ENCODE measurements at places on chromosomes 11 and 22. TPM values are rescaled to one million over a fixed set of nuclear protein-coding genes. Genes with fewer than 3 reads are reported as not detected.
A peak's percentile ranks its signal among the peaks of the same experiment; 100 is the strongest.

Gene GLB1L2
- 1.4 TPM for total RNA-seq

Gene ABCG4
- total RNA-seq, result not detected

Gene OR52I1
- not detected for total RNA-seq

Gene TEX12
- total RNA-seq, result 0.70 TPM

Gene PEX26
- 39.8 TPM for total RNA-seq

DNA sequence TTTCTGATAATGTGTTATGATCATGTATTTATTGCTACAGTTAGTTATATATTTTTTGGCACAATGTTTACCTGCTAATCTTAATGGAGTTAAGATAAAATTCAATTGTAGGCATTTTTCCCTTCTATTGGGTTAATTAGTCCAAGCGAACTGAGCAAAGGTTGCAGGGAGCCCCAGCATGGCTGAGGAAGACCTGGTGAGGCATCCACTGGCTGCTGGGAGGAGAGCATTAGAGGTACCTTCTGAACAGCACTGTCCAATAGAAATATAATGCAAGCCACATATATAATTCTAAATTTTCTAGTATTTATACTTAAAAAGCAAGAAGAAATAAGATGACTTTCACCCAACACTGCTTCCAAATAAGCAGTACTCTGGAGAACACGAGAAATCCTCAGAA is 689 bp upstream of the TMEM126A start:
- no peak for DNase-seq
- peak overlapping the region; percentile 66 for H3K27ac ChIP-seq
- peak overlapping the region; percentile 70 for H3K4me3 ChIP-seq
- H3K36me3 ChIP-seq, result peaks cover 4% of the 10 kb centered on the region
- peaks cover 15% of the 10 kb centered on the region for H3K4me1 ChIP-seq

- H3K27me3 ChIP-seq, result no peaks in the 10 kb centered on the region
- no peak overlapping the region for H3K27ac ChIP-seq
- no peak overlapping the region for H3K4me3 ChIP-seq
- no peaks in the 10 kb centered on the region for H3K36me3 ChIP-seq
These were observed 19.4 kb upstream of the APLP2 start for GRCh38 chr11:130050257-130050656.

GRCh38 chr11:126317756-126318573 is 14.1 kb downstream of the DCPS start:
- peaks cover 25% of the 10 kb centered on the region for H3K4me1 ChIP-seq
- peak overlapping the region; percentile 57 for H3K27ac ChIP-seq
- no peak for DNase-seq
- H3K27me3 ChIP-seq, result no peaks in the 10 kb centered on the region
- H3K4me3 ChIP-seq, result peak overlapping the region; percentile 11

DNA sequence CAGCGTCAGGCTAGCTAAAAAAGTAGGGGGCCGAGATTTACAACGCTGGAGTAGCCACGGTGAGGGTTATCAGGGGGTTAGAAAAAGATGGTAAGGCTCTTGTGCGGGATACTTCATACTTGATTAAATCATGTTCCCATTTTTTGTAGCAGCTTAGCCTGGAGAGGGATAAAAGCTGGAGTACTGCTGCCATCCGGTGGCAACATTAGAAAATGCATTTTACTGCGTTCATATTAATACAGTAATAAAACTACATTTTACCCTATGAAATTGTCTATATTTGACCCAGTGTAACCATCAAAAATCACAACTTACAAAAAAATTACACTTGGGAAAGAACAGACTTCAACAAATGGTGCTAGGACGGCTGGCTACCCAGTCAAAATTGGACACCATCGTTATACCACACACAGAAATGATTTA is 17.3 kb downstream of the RPUSD4 start:
- no peak overlapping the region for H3K4me3 ChIP-seq
- H3K4me1 ChIP-seq, result no peaks in the 10 kb centered on the region
- peaks cover 53% of the 10 kb centered on the region for H3K36me3 ChIP-seq
- DNase-seq, result peak; percentile 25
- no peak overlapping the region for H3K27ac ChIP-seq

DNA sequence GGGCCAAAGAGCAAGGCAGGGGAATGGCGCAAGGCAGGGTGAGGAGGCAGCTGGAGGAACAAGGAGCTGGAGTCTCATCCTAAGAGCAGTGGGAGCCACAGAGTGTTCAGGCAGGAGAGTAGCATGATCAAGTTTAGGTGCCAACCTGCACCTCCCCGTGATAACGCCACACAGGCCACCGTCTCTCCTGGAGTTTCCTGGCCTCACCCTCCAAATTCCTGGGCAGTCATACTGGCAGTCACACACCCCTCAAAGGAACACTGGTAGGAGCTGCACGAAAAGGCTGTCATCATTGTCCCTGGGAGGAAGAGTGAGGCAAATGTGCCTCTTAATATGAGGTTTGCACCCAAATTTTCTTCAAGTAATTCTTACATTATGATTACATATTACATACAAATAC is 36.3 kb upstream of the RTL6 start:
- no peaks in the 10 kb centered on the region for H3K36me3 ChIP-seq
- H3K4me3 ChIP-seq, result no peak overlapping the region
- DNase-seq, result no peak
- H3K27me3 ChIP-seq, result no peaks in the 10 kb centered on the region
- H3K4me1 ChIP-seq, result no peaks in the 10 kb centered on the region
- H3K27ac ChIP-seq, result no peak overlapping the region

- no peak overlapping the region for H3K27ac ChIP-seq
- peaks cover 2% of the 10 kb centered on the region for H3K4me1 ChIP-seq
- no peak overlapping the region for H3K4me3 ChIP-seq
These were observed 204.4 kb upstream of the SORL1-AS1 start for GRCh38 chr11:121657146-121657545.

GRCh38 chr11:61963016-61963281 is 4.5 kb downstream of the FTH1 start:
- no peaks in the 10 kb centered on the region for H3K27me3 ChIP-seq
- no peak overlapping the region for H3K4me3 ChIP-seq
- peaks cover 19% of the 10 kb centered on the region for H3K36me3 ChIP-seq
- no peak overlapping the region for H3K27ac ChIP-seq
